ENCODE measurements at places on chromosomes 3 and 15.

GRCh38 chr3:177287231-177287630 is 89.9 kb upstream of the TBL1XR1 start:
- no peak for DNase-seq

DNA sequence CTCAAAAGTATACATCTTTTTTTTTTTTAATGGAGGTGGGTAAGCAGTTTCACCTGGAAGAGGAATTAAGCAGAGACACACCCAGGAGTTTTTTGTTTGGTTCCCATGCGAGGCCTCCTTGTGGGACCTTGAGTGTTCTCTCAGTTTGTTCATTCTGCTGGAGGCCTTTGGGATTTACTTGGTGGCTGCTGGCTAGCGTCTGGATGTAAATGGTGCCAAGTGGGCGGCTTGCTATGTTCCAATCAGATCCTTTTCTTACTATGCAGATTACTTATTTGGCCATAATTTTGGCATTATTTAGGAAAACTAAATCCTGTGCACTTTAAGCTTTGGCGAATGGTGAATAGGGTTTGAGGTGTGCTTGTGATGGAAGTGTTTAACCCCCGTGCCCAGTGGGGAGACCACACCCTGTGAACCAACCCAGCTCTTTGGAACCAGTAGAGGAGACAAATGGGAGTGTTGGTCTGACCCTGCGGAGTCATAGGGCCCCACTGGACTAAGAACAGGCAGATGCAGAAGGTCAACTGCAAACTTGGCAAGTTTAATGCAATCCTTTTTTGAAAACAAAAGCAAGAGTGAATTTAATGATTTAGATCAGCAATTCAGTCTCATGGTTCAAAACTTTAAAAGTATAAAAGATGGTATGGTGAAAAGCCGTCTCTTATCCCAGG is 79.4 kb downstream of the EBLN2 start:
- DNase-seq, result peak; percentile 23

- DNase-seq, result no peak
These were observed 441.4 kb downstream of the CNTN6 start for GRCh38 chr3:1534252-1534651.

DNA sequence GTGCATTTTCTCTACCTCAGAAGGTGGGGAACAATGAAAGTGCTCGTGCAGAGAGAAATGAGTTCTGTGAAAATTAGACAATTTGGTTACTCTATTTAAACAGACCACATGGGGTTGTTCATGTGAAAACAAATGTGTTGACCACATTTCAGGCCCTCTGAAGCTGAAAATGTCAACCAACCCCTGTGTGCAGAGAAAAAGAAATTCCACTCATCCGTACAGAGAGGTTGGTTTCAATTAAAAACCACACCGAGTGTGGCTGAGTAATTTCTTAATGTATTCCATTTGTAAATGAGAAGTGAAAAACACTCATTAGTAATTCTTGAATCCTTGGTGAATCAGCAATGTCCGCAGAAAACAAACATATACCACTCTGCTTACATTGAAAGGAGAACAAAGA is 46.9 kb upstream of the SLC7A14 start:
- DNase-seq, result peak; percentile 96

GRCh38 chr15:91067036-91067435 is 33.0 kb upstream of the SV2B start:
- no peak for DNase-seq

- DNase-seq, result peak; percentile 63
These were observed 45.1 kb upstream of the AMOTL2 start for GRCh38 chr3:134419214-134419959.

DNA sequence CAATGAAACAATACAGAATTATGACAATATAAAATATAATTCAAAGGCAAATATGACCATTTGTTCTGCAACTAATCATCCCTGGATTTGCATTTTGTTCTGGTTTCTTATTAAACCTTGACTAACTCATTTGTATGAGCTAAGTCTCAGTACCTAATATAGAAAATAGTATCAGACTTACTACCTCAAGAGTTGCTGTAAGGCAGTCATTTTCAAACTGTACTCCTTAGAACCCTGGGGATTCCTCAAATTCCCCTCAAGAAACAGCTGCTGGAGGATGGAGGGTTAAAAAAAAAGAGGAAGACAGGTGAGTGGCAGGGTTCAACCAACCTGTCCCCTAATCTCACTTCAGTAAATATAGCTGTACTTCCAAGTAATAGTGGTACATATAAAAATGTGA is 11.1 kb downstream of the ZBTB11 start:
- no peak for DNase-seq

- DNase-seq, result peak; percentile 4
These were observed 166.6 kb downstream of the BBX start for GRCh38 chr3:107689355-107689754.

GRCh38 chr3:105490045-105490444 is 123.3 kb downstream of the ALCAM start:
- no peak for DNase-seq

- no peak for DNase-seq
These were observed 85.9 kb downstream of the FAIM start for GRCh38 chr3:138694287-138695007.

GRCh38 chr15:86193716-86194380 is 114.2 kb downstream of the AGBL1 start:
- no peak for DNase-seq

DNA sequence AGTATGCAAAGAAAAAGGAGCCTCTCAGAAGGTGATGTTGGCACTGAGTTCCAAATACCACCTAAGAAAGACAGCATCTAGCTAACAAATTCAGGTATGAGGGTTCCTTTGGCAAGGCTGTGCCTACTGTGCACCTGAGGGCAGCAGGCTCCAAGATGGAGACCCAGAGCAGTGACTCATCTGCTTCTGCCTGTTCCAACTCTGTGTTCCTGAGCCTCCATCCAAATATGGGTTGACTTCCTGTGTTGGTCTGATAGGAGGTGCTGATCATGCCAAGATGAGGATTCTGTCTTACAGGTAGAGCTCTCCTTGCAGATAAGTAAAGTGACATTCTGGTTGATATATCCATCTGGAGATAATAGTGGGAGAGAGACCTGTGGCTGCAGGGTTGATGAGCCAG is 26.0 kb downstream of the SV2B start:
- DNase-seq, result peak; percentile 60

GRCh38 chr3:186646841-186647240 is 6.6 kb downstream of the FETUB start:
- no peak for DNase-seq

- DNase-seq, result no peak
These were observed 7.5 kb upstream of the CHMP2B start for GRCh38 chr3:87219611-87220010.

GRCh38 chr3:37992271-37993066 is 1.9 kb downstream of the VILL start:
- DNase-seq, result no peak

- DNase-seq, result no peak
These were observed 84.9 kb upstream of the UBE2E1 start for GRCh38 chr3:23720885-23721284.

DNA sequence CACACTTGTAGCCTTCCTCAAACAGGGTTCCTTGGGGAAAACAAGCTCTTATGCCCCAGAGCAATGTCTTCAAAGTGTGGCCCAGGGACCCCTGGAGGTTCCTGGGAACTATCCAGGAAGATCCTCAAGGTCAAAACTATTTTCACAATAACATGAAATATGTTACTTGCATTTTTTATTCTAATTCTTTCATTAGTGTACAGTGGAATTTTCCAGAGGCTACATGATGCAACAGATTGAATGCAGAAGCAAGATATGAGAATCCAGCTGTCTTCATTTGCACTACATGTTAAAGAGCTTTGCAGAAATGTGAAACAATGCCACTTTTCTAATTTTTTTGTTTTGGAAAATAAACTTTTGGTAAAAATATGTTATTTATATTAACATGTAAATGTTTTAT is 190.9 kb downstream of the SLC9A9 start:
- DNase-seq, result no peak

GRCh38 chr3:12284591-12284990 is 4.3 kb upstream of the PPARG start:
- no peak for DNase-seq

- DNase-seq, result no peak
These were observed 293.8 kb downstream of the IGSF11 start for GRCh38 chr3:118740722-118741290.

DNA sequence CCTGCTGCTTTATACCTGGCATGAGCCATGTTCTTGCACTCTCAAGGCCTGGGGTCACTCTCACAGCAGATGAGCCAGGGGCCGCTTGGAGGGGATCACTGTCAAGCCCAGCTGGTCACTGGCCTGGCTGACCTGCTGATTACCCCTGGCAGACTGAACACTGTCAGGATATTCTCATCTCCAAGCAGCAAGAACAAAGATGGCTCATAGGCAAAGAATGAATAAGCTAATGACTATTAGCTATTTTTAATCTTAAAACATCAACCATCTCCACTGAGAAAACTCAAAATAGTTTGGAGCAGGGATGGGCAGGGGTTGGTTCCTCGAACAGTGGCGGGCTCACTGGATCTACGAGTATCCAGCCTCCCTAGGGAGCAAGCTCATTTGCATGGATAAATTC is 64.4 kb upstream of the ACAN start:
- no peak for DNase-seq

DNA sequence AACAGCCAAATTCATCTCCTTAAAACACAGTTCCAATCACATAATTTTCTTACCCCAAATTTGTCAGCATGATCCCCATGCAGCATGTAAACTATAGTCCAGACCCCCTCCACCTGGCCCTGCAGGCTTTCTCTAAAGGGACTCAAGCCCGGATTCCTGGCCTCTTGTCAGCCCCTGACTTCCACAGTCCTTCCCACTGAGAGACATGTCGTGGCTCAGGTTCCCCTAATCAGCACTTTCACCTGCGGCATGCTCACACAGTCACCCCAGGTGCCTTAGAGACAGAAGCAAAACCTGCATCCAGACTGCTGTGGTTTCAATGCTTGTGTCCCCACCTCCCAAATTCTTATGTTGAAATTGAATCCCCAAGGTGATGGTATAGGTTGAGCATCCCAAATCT is 372.7 kb upstream of the ATP10A start:
- peak; percentile 72 for DNase-seq

DNA sequence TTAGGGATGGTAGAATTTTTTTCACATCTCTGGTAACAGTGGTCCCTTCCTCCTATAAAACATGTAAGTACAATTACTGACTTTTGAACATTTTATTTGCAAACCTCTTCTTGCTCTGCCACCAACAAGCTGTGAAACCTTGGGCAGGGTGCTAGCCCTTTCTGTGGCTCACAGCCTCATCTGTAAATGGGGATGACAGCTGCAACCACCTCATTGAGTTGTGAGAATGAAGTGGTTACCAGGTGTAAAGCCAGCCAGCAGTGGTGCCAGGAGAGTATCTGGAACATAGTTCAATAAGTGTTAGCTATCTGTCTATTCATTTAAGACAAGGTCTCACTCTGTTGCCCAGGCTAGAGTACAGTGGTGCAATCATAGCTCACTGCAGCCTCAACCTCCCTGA is 278.1 kb downstream of the ERC2 start:
- no peak for DNase-seq

DNA sequence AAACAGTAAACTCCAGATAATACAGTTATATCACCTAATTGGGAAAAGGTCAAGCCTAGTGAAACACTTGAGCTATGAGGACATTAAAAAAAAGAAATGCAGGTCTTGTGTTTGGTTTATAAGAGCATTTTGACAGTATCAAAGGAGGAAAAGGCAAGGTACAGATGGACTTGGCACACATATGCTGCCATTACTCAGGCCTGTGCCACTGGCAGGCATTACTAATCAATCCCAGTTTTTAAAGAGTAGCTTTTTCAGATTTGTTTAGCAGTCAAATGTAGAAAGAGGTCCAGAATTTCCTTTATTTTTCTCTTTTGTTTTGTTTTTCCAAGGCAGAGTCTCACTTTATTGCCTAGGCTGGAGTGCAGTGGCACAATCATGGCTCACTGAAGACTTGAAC is 38.9 kb downstream of the MDFIC2 start:
- DNase-seq, result no peak

- DNase-seq, result peak; percentile 75
These were observed 96.1 kb downstream of the MCTP2 start for GRCh38 chr15:94327356-94327936.

DNA sequence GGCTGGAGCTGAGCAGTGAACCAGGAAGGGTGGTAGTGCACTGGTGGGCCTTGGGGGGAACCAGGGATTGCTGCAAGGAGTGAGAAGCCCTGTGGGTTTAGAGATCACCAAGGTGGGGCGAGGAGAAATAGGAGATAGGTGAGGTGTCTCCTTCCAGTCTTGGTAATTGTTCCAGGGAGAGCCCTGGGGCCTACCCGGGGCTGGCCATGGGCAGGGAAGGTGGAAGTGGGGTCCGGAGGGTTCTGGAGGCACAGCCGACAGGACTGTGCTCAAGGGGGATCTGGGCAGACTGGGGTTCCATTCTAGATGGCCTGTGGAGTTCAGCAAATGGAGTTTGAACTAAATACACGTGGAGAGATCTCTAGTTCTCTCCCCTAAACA is 4.5 kb downstream of the CHST13 start:
- no peak for DNase-seq

DNA sequence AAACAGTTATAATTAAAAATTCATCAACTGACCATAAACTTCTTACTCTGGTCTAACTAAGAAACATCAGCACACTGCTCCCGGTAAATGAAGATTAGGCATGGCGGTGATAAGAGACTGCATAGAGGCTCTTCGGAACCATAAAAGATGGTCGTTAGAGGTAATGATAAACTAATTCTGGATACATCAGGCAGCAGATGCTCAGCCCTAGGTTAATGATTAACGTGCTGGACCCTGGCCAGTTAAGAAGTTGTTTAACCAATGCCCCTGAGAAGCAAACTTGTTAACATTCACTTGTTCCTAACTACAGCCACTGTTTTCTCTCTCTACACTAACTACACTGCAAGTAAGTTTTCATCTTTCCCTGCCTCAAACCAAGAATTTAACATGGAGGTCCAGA is 111.5 kb downstream of the PDZRN3 start:
- DNase-seq, result peak; percentile 39

DNA sequence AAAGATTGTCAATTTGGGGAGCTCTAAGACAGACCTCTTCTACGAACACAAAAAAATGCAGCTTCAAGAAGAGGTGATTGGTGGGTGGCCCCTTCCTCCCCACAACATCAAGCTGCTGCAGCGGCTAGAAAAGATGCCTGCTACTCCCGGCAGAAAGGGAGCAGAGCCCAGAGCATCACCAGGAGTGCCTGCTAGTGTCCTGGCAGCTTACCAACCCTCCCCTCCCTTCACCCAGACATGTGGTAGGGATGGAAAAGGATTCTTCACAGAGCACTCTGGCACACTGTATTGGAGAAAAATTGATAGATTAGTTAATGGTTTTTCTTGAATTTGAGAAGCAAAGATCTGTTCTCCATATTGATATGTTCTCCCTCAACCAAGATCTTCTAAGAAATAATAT is 10.8 kb downstream of the IP6K1 start:
- DNase-seq, result no peak

DNA sequence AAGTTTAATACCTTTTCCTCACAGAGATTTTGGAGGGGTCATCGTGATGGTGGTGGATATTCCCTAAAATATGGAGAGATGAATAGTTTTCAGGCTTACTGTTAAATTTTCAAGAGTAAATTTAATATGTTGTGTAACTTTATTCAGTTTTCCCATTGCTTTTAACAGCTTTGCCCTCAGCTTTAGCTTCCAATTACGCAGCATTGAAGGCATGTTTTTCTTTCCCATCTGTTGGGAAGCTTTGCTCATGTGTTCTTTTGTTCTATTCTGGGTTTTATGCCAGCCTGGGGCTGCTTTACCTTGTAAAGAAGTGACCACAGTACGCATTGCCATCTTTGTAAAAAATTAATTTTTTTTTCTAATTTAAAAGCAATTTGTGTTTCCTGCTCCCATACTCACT is 151.5 kb downstream of the B3GALNT1 start:
- DNase-seq, result peak; percentile 86

Data from NCI-H69 (cell line).